ENCODE measurements at places on chromosomes 7 and 10. TPM values are rescaled to one million over a fixed set of nuclear protein-coding genes. Genes with fewer than 3 reads are reported as not detected.

DNA sequence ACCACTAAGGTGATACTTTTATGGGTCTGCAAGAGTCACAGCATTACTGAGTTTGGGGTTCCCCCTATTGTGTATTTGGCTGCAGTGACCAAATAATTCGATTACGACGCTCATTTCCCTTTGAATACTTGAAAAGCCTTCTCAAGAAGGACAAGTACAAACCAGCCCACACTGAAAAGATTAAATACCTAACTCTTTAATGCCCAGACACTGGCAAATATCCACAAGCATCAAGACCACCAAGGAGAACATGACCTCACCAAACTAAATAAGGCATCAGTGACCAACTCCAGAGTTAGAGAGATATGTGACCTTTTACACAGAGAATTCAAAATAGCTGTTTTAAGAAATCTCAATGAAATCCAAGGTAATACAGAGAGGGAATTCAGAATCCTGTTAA, 31.8 kb upstream of the SFTPD start:
- no peak for DNase-seq

GRCh38 chr10:92747600-92747999, 57.8 kb downstream of the HHEX start:
- no peak for DNase-seq

Gene GBX1
- not detected for total RNA-seq

Gene LIPN
- total RNA-seq: not detected

DNA sequence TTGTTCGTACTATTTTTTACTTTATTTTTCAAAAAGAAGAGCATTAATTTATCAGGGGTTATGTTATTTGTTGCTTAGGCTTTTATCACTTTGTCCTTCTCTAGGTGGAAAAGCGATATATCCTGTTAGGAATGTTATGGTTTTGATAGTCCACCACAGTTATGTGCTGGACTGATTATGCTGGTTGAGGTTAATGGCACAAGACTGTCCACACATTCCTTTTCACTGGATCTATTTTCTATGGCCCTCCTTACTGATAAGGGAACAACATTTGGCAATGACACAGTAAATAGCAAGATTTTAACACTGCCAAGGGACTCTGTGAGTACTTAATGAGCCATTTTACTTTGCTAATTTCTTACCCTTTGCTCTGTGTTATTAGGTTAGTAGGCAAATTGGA, 1212.3 kb downstream of the NXPH1 start:
- DNase-seq: no peak

GRCh38 chr7:27277628-27278027, 35.0 kb downstream of the EVX1 start:
- peak; percentile 80 for DNase-seq

DNA sequence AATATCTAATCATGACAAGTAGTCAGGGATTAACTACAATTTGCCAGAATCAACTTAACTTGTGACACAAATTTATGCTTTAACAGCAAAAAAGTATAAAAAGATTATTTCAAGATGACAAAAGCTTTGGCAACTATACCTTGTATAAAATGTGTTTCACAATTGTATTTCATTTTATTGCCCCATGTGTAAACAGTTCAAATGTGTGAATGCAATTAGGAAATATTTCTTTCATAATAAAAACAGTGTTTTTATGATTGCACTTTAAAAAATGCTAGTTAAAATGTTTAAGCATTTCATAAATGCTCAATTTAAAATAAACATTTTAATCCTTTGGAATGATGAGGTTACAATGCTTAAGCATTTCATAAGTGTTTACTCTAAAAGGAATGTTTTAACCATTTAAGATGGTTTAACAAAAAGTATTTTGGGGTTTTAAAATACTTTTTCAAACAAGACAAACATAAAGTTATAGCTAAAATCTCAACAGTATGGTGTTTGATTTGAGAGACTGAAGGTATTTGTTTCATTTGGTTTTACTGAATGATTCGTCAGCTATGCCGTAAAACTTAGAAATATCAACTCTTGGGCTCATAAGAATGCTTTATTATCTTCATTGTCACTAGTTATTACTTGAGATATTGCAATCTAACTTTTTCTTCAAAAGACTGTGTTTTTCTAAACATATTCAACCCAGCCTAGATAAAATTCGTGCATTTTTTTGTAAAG, 50.1 kb downstream of the SFTPD start:
- DNase-seq: no peak

GRCh38 chr7:85111761-85112160, 75.1 kb downstream of the SEMA3D start:
- DNase-seq: no peak

DNA sequence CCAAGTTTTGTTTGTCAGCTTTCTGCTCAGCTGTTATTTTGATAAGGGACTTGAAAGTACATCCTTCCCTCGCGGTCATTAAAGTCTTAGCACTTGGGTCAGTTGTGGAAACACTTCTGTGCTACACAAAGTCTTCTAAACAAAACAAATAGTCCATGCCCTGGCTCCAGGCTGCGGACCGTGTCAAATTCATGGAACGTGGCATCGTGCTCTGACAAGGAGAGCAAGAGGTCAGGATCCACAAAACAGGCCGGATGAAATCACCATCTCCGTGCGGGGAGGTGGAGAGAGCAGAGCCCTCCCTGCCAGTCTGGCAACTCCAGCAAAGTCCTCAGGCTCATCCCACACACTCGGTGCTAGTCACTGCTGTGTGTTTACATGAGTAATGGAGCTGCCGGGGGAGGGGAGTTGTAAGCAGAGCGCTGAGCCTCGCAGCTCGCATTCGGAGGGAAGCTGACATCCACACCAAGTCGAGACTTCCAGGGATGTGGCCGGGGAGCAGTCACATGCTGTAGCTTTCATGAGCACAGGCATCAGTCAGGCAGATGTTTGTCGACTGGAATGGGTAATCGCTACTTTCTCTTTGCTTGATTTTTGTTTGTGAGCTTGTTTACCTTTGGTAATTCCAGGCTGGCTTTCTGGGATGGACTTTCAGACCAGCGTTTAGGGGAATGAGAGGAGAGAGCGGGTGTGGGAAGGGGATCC, 147.6 kb downstream of the ARID5B start:
- peak; percentile 91 for DNase-seq

- DNase-seq: peak; percentile 44
Observed at GRCh38 chr10:58952747-58953466, 223.5 kb upstream of the PHYHIPL start.

DNA sequence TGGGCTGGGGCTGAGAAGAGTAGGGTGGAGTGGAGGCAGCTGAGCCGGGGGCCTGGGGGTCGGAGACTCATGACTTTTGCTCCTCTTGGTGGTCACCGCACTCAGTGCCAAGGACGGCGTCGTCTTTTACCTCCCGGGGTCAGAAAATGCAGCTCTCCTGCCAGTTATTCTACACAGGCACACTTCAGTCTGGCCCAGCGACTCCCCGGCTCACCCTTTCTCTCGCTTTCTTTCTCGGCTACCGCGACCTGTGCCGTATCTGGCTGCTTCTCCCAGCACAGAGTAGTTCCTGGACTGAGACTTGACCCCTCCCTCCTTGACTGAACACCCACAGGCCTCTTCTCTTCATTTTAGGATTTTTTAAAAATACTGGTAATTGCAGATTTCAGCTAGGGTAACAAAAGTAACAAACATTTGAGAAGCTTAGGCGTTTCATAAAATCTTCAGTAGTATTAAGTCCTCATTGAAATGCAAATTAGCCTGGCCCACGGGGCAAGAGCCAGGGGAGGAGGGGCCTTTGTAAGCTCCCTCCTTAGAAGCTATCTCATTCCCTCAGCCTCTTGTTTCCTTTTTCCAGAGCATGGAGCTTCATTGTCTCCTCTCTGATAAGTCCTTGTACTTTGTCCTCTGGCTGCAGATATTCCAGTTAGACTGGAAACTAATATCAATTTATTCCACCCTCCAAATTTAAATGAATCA, 1.1 kb upstream of the PRLHR start:
- no peak for DNase-seq

GRCh38 chr7:112781558-112781957, 8.6 kb downstream of the TMEM168 start:
- no peak for DNase-seq

Gene PKD2L1
- not detected for total RNA-seq

DNA sequence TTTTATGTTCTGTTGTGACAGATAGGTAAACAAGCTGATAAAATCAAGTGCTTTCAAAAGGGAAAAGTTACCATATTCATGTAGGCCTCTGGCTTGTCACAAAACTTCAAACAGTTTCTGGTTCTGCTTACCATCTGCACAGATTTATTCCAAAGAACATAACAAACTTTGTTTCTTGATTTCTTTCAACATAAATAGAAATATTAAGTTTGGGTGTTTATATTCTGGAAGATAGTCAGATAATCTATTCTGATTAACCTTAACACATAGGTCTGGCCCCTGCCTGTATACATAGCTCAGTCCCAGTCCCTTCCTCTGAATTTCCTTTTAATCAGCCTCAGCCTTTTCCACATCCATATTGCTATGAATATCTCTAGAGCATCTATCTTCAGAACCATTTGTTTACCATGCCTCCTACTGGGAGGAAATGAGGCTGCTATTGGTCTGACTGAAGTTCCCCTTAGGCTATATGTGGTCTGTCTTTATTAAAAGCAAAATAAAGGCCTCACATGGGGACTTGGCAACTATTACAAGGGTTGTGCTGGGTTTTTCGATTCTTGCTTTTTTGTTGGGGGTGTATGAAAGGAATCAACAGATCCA, 319.0 kb downstream of the HPSE2 start:
- DNase-seq: no peak

Gene ZNF804B
- total RNA-seq: not detected

DNA sequence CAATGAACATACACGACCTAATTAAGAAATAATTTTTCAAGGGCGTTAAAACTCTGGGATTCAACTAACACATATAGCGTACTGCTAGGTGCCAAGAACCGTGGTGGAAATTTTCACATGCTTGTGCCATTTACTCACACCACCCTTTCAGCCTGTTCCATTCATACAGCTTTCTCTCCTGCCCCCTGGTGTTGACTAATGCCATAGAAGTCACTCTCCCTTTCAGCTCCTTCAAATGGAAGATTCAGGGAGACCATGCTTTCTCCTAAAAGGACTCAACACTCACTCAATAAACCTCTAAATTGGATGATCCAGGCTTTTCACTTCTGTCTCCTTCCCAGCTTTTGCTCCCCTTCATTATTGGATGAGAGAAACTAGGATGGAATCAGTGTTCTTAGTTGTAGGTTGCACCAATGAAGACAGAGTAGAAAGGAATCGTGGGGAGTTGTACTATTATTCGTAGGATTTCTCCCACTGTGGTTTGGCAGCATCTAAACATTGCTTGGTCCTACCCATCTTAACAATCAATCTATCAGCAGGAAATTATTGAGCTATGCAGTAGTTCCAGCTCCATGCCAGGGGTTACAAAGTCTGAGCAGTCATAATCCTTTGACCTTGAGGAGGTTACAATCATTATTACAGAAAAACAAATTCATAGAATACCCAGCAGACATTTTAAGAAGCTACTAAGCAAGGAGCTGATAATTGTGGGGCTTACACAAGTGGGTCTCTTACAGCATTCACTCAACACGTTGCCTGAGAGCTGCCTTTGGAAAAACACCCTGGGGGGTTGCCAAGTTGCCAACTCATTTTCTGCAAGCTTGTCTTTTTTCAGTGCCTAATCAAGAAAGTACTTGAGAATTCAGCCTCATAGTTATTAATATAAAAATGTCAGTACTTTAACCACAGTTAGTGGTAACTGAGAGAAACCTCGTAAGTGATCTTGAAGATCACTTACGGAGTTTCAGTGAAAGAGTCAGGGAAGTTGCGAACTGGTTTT, 2.8 kb upstream of the PPP1R3C start:
- peak; percentile 64 for DNase-seq

GRCh38 chr7:48876087-48876486, 48.3 kb upstream of the CDC14C start:
- DNase-seq: no peak

GRCh38 chr7:32887395-32887794, 4.2 kb downstream of the KBTBD2 start:
- no peak for DNase-seq

GRCh38 chr7:128763541-128763940, 12.1 kb downstream of the OPN1SW start:
- no peak for DNase-seq
